ENCODE measurements at places on chromosomes 4 and X.

GRCh38 chr4:57191523-57192034 is 81.4 kb upstream of the IGFBP7 start:
- DNase-seq = no peak

DNA sequence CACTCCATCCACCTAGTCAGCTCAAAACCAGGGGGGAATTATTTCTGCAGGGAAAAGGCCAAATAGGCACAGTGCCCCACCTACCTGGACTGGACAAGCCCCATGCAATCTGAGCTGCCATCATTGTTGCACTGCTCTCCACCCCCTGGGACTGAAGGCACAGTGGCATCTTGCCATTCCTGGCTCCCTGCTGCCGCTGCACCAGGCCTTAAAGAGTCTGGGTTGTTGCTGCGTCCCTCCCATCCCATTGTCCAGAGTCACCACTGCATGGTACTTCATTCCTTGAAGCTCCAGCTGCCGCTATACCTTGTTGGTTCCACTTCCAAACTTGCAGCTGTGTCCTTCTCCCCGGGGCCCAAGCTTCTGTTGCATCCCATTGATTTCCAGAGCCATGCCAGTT is 629.7 kb downstream of the STIM2 start:
- DNase-seq = no peak

- DNase-seq = no peak
Observed at GRCh38 chr4:121786221-121786620, 14.9 kb upstream of the EXOSC9 start.

GRCh38 chr4:169823685-169824084 is 65.9 kb upstream of the HPF1 start:
- no peak for DNase-seq

GRCh38 chr4:95510145-95510544 is 38.6 kb downstream of the UNC5C start:
- no peak for DNase-seq

DNA sequence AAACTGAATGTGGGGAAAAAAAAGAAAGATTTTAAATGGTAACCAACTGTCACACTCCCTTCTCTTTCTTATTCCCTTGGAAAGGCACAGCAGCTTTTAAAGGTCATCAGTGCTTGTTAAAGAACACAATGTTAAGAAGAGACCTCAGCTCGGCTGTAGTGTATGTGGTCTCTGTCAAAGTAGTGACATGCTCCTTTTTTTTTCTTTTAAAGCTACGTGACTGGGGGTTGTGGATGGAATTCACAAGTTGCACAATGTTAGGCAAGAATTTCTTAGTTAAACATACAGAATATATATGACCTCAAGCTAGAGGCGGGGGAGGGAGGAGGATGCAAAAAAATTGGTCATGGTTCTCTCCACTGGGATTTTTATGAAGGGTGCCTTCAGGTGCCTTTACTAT is 45.6 kb downstream of the OCRL start:
- DNase-seq = no peak

- DNase-seq = no peak
Observed at GRCh38 chr4:161005746-161006145, 1158.1 kb downstream of the FSTL5 start.

DNA sequence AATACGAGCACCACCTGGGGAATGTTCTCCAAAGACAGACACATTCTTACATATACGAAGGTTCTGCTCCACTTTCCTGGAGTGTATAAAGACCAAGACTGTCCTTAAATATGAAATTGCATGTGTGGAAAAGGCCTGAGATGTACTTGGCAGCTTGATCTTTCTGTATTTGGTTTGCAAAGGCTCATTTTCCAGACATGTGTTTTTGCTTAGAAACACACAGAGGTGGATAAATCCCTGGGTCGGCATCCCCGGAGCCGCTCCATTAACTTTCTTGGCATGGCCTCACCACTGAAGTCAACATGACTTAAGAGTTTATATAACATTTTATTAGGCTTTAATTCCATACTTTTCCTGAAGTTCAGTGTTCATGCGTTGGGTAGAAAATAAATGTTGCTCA is 239.4 kb downstream of the LDB2 start:
- DNase-seq = no peak

DNA sequence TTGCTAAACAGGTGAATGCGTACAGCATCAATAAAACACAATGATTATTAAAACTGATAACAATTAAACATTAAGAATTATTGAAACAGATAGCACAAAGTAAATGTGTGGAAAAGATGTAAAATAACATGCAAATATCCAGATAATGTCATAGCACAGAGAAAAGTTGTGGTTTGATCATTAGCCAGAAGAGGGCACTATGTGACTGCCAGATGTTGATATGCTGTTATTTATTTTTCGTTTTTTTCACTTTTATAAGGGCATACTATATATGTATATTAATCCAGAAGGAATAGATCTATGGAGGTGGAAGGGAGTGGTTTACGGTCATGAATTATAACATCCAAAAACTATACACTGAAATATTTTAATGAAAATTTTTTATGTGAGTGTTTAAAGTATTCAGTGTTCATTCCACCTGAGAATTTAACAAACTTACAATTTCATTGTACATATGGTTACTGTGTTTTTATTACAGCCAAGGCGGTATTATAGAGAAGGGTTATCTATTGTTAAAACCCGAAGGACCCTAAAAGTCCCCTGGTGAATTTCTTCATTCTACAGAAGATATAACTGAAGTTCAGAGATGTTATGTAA is 211.9 kb upstream of the UGT8 start:
- DNase-seq = no peak

DNA sequence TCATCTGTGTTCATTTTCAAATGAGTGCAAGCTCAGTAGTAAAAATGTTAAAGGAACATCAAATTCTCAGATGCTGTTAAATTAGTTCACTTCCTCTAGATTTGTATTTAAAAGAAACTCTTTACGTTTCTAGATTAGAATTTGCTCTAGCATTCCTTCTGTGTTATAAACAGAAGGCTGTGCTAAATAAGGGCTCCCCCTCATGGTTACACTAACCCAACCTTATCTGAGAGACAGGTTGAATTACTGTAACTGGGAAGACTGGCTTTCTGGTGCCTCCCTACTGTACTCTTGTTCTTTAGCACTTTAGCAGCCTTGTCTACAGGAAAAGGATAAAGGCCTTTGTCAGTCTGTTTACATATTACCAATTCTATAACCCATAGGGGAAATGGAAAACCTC is 56.8 kb downstream of the RXFP1 start:
- no peak for DNase-seq

- DNase-seq = no peak
Observed at GRCh38 chr4:184448821-184449220, 25.5 kb downstream of the IRF2 start.

DNA sequence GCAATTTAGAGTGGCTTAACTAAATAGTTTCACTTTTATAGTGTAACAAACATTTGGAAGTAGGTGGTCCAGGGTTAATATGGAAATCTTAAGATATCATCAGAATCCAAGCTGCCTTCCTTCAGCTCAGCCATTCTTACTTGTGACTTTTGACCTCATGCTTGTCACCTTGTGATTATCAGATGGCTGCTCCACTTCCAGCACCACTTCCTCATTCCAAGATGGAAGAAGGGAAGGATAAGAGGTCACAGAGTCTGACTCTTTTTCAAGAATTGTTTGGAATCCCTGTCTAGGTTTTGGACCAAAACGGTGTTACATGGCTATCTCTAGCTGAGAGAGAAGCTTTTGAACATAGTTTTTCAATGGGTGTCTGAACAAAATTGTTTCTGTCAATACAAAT is 39.9 kb downstream of the MTTP start:
- no peak for DNase-seq

- DNase-seq = no peak
Observed at GRCh38 chr4:175282407-175282806, 364.2 kb downstream of the ADAM29 start.

GRCh38 chrX:72137846-72138495 is 6.3 kb upstream of the RTL5 start:
- no peak for DNase-seq

GRCh38 chr4:39291686-39292085 is 74.5 kb downstream of the RFC1 start:
- no peak for DNase-seq

GRCh38 chrX:2360731-2361130 is 140.0 kb downstream of the DHRSX start:
- DNase-seq = no peak

DNA sequence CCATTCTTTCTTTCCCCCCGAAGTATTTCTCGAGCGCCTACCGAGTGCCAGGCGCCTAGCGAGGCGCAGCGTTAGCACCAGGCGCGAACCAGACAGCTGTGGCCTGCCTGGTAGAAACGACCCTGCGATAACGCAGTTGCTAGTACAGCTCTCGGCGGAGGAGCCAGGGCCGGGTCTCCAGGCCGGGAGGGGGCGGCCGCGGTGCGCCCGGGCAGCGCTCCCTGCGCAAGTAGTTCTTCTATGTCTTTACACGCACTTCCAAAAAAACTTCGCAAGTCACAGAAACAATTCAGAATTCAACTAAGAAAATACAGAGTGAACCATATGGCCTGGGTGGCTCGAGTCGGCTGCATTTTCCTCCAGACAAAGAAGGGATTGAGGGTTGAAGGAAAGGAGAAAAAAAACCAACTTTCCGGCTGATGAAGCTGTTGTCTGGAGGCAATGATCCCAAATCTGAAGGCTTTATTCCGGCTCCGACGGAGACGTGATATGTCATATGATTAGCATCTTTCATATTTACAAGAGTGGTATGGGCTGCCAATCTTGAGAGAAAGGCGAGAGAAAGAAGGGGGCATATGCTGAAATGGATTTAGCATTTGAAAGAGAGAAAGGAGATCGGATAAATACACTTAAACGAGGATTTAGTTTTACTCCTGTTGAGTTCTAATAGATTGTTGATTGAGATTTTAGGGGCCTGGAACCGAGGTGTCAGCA is 7.2 kb upstream of the NEUROG2 start:
- DNase-seq = no peak

- no peak for DNase-seq
Observed at GRCh38 chr4:74830928-74831327, 36.6 kb upstream of the BTC start.

- DNase-seq = no peak
Observed at GRCh38 chr4:54657551-54658251, at the start of gene KIT. KIT (plus strand) TSS chr4:54657957; CDS start chr4:54658015, 58 bp downstream.

GRCh38 chr4:185219551-185220344 is 10.3 kb downstream of the SNX25 start:
- DNase-seq = no peak

DNA sequence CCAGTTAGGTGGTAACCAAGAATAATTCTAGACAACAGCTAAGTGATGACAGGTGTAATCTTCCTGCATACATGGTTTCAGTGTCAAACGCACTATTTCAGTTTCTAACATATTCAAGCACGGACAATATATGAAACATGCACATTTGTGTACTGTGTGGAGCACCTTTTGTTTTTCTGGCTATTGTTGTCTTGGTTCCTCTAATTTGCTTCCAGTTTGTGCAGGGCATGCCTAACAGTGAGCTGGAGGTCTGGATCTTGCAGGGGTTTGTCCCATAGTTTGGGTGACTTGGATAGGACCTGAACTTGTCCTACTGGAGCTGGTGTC is 70.5 kb upstream of the TBC1D9 start:
- no peak for DNase-seq

GRCh38 chr4:150325872-150326271 is 247.6 kb downstream of the DCLK2 start:
- no peak for DNase-seq

DNA sequence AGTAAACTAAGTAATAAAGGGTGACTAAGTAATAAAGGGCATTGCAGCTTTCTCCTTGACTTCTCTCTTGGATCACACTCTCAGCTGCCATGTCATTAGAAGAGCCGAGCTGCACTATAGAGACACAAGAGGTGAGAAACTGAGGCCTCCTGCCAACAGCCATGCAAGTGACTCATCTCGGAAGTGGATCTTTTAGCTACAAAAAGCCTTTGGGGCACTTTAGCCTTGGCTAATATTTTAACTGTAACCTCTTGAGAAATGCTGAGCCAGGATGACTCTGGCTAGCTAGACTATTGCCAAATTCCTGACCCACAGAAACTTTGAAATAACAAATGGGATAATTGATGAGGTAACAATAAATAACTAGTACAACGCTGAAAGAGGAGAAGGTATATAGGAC is 1.5 kb upstream of the NEIL3 start:
- DNase-seq = no peak

DNA sequence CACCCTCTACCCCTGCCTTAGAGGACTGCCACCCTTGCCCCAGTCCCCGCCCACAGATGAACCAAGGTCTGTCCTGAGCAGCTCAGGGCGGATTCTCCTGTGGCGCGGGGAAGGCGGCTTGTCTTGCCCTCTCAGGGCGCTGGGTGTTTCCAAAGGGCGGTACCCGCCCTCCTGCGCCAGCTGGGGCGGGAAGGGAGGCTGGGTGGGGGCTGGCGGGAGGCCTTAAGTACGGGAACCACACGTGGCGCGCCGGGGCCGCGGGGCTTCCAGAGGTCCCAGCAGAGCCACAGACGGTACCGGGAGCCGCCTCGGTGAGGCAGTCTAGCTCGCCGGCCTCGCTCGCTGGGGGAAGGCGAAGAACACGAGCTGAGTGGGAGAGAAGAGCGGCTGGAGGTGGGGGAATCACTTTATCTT is 361.1 kb downstream of the MID1IP1 start:
- no peak for DNase-seq

DNA sequence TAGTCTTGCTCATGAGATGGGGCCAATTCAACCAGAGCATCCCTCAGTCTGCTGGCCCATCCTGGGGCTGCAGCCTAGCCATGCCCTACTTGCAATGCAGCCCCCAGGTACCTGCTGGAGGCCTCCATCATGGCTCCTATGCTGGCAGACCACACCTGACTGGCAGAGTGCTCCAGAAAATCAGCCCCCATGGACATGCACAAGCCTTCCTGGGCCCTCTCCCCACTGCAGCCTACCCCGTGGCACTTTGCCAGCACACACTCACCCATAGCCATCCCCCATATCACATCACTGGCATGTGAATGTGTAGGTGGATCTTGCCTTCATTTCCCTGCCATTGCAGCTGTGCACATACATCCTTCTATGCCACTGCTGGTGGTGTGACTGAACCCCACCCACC is 381.8 kb downstream of the UBE2NL start:
- no peak for DNase-seq

DNA sequence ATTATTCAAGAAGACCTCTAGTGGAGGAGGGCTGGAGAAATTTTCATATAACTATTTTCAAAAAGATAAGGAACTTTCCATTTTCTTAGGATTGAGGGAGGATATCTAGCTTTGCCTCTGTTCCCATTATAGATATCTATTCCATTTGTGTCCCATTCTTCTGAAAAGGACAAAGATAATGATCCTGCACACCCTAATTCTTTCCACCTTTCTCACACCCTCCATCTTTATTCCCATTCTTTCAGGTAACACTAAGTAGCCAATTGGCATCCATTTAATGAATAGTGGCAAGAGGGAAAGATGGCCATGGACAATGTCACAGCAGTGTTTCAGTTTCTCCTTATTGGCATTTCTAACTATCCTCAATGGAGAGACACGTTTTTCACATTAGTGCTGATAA is at the start of gene OR13H1:
Gene OR13H1 (plus strand): TSS at position 301 of the 400 bp plus-strand sequence. CDS start 0 bp downstream, at position 301.
- DNase-seq = no peak

GRCh38 chr4:4408576-4409335 is 21.9 kb downstream of the NSG1 start:
- DNase-seq = no peak

DNA sequence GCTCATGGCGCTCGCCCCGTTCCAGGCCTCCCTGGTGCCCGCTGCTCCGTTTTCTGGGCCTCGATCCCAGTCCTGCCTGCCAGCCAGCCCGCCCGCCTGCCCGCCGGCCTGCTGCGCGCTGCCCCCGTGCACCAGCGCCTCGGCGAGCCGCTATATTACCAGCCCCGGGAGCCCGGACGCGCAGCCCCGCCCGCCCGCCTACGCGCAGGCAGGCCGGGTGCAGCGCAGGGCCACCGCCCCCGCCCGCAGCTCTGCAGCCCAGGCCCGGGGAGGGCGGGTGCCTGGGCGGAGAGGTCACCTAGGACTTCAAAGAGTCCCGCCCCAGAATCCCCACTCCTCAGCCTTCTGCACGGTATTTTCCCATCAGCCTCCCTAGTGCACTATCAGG is at the start of gene MAOB:
Gene MAOB (minus strand): TSS at position 157 of the 388 bp plus-strand sequence. CDS start 151 bp downstream, at position 6.
- no peak for DNase-seq
